ENCODE measurements at places on chromosomes 6 and 20.

GRCh38 chr6:115220551-115221159, 840.0 kb downstream of the FRK start:
- no peak for DNase-seq

- no peak for DNase-seq
These were observed 149.1 kb upstream of the TENT5A start for GRCh38 chr6:81901551-81901966.

GRCh38 chr20:54017846-54018245, 52.5 kb downstream of the BCAS1 start:
- no peak for DNase-seq

DNA sequence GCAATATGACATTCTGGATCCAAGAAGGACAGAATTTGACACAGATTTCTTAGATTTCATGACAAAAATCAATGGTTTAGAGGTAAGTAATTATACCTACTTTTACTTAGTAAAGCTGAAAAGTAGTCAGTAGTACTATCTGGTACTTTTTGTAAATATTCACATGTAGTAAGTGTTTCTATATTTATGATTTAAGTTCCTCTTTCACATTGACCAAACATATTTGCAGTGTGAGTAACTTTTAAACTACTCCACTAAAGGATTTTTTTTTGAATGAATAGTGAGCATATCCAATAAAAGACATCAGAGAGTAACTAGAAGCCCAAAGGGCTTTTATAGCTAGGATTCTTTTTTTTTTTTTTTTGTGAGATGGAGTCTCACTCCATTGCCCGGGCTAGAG, 60.8 kb downstream of the DNAH8 start:
- no peak for DNase-seq

DNA sequence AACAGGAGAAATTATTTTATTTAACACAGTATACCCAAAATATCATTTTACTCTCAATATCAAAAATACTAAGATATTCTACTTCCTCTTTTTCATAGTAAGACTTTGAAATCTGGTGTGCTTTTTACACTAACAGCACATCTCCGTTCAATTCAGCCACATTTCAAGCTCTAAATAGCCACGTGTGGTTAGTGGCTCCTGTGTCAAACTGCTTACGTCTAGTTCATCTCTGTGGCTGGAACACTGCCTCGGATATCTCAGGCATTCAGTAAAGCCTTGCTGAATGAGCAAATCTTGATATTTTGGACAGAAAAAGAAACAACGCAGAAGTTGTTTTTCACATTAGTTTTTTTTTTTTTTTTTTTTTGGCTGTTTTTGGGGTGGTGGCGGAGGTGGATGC, 136.1 kb downstream of the EYA4 start:
- DNase-seq = no peak

DNA sequence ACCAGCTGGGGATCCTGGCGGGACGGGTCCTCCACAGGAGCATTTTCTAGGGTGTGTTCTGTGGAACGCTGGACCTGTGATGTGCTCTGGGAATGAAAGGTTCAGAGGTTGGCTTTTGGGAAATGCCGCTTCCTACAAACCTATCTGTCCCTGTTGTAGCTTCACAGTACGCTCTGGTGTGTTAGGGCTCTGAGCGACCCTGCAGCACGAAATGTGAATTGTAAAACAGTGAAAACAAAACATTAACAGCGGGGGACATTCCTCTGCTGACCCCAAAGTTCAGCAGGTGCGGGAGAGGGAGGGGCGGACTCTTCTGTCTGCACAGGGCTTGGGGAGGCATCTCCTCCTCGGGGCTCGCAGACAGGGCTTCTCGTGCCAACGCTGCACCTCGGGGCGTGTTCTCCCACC, 155.9 kb downstream of the NRN1 start:
- no peak for DNase-seq

DNA sequence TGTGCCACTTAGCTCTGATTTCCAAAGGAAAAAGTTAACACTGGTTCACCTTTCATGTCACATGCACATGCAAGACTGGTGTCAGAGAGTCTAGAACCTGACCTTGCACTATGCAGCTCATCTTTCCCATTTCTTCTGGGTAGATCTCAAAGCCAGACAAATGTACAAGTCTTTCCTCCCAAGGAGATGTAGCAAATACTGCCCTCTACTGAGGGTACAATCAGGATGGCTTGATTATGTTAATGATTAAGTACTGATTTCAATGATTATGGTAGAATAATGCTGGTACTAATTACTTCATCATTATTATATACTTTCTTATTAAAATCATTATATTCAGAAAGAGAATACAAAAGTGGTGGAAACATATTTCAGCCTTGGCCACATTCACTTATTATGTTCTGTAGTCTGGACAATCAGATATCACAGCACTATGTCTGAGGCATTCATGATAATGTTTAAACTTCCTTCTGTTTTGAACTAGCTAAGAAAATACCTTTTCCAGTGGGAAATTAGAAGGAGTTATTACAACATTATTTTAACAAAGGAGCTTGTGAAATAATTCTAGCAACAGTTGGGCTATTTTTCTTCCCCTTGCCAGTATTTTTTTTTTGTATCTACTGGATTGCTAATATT, 68.5 kb upstream of the FOXO3 start:
- DNase-seq = no peak

DNA sequence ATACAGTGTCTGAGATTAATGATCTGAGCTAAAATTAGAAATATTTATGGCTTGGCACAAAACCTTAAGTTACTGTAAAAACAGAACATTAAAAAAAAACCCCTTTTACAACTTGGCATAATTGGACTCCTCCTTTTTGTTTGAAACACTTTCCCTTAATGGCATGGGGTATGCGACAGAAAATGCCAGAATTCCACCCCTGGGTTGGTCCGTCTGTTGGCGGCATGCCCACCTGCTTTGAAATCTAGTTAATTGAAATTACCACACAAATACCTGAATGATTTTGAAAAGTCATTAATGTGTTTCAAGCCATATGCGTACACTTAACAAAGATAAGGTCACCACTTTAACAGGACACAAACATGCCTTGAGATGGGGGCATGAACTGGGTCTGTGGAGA, 175.1 kb upstream of the FOXQ1 start:
- no peak for DNase-seq

- DNase-seq = peak; percentile 59
These were observed 936 bp downstream of the ZDHHC14 start for GRCh38 chr6:157381631-157382621.
